ENCODE measurements at places on chromosomes 3 and 15.
A peak's percentile ranks its signal among the peaks of the same experiment; 100 is the strongest.

GRCh38 chr15:74209560-74209958 lies 7.0 kb upstream of the STRA6 start:
- DNase-seq = no peak

- DNase-seq = no peak
These were observed 12.0 kb upstream of the RTP3 start for GRCh38 chr3:46485779-46486175.

DNA sequence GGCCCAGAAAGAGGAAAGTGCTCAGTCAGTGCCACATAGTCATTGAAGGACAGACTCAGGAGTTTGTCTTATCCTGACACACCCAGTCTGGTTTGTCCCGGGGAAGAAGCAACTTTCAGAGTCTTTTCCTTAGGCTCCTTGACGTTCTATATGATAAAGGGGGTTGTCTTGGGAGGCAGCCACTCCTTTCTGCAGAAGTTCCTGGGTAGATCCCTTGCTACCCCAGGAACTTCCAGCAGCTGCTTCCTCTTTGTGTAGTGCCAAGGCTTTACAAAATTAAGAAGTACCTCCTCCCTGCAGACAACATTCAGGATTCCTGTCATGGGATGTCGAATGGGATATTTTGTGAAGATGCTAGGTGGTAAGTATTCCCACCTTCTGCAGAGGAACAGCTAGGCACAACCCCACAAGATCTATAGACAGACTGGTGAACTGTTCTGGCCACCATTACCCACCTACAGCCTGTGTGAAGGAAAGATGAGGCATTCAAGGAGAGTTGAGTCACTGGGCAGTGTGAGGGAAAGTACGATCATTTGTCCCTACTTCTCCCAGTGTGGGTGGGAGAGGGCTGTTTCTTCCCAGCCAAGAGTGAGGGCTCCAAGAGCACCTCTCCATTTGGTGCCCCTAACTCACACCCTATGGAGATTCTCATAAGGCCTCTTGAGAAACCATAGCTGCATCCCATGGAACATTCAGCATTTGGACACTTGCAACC lies 11.3 kb downstream of the TMEM266 start:
- no peak for DNase-seq

DNA sequence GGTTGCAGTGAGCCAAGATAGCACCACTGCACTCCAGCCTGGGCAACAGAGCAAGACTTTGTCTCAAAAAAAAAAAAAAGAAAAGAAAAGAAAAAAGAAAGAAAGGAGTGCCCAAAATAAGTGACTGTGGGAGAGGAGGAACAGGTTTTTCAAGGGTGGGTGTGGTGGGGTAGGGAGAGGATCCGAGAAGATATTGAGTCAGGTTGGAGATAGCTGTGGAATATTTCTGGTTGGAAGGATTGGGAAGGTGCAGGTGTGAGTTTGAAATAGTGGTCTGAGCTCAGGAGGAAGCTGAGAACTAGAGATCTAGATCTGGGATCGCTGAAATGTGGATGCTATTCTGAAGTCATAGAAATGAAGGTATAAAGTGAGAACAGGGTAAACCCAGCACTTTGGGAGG lies 7.8 kb downstream of the SCAMP2 start:
- no peak for DNase-seq

DNA sequence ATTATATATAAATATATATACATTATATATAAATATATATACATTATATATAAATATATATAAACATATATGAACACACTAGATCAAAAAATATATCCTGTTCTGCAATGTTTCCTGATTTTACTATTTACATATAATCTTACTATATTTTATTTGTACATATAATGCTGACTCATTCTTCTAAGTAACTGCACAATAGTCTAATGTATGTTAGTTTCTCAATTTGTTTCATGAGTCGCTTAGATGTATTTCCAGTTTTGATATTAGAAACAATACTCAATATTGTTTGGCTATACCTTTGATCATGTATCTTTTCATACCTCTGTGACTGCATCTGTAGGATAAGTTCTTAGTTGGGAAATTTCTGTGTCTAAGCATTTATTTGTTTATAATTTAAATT lies 669.9 kb upstream of the CCDC54 start:
- no peak for DNase-seq

DNA sequence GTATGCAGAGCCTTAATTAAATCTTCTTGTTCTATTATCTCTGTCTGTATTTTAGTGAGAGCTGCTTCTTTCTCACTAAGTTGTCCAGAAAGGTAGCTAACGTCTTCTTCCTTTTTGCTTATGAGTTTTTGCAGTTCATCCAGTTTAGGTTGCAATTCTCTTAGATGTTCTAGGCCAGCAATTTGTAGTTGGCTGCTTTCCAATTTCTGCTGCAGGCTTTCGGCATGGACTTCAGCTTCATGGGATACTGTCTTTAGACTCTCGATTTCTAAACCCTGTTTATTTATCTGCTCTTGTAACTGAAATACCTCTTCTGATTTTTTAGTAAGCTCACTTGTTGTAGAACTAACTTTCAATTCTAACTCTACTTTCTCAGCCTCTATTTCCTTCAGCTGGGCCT lies 35.5 kb upstream of the HCLS1 start:
- DNase-seq = no peak

DNA sequence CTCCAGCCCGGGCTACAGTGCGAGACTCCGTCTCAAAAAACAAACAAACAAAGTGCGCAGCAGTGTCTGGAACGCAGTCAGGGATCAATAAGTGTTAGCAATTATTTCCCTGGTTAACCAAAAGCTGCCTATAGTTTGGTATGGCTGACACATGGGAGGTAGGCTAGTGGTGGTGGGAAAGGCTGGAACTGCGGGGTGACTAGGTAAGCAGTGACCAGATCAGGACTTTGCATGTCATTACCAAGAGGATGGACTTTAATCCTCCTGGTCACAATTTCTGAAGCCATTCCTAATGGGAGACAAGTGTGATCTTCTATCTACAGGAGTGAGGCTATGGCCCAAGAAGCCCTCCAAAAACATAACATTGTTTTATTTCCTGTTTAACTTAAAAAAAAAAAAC lies 47.8 kb downstream of the SLC30A4 start:
- DNase-seq = no peak

DNA sequence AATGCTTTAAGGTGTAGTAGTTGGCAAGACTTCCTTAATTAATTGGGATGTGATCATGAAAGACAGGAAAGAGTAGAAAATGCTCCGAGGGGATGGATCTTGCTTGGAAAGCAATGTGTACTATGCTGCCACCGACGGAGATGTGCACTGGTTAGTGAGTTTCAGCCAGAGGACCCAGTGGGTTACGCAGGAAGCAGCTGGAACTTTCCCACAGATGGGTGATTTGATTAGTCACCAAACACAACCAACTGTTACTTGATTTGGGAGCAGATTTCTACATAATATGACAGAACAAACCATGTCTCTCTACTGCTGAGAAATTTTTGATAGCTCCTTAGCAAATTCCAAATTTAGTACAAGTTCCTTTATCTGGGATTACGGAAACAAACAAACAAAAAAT lies 245.4 kb upstream of the MCTP2 start:
- no peak for DNase-seq

DNA sequence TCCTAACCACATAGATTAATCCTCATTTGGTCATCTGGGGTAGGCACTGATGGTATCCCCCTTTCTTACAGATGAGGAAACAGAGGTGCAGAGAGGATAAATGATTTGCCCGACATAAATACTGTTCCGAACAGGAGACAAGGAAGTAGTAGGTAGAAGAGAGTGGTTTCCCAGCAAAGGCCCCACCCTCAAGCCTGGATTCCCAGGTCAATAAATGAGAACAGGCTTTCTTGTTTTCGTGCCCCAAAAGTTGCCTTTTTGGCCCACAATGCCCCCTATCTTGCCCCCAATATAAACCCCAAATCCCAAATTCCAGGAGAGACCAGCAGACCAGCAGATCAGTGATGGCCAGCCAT lies 125.5 kb upstream of the PRR20G start:
- no peak for DNase-seq

GRCh38 chr15:75416584-75416983 lies 34.9 kb downstream of the SIN3A start:
- DNase-seq = no peak

GRCh38 chr15:60006203-60006862 lies 2.2 kb downstream of the FOXB1 start:
- DNase-seq = no peak

DNA sequence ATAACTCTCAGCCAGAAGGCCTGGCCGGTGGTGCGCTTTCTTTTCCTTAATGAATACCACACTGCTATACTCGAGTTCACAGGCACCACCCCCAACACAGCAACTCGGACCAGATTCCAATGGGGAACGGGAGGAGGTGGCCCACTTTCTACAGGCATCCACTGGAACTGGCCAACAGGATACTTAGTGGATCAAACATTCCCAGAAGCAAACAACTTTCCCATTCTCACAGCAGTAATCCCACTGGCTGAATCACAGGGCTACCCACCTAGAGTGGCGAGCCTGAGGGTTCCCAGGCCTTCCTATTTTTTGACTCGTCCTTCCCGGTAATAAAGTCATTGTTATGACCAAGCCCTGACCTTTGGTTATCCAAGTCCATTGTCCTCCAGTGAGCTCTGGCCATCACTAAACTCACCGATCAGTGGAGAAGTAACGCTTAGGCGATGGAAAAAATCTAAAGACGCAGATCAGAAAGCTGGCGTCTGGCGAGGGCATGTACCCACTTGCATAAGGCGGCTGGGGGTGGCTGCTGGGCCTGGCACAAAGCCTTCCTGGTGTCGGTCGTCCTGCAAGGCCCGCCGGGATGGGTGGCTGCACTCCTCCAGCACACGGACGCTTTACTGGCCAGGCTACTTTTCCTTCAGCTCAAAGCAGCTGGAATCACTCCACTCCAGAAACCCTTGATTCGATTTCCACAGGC lies 1.2 kb downstream of the EOGT start:
- no peak for DNase-seq

DNA sequence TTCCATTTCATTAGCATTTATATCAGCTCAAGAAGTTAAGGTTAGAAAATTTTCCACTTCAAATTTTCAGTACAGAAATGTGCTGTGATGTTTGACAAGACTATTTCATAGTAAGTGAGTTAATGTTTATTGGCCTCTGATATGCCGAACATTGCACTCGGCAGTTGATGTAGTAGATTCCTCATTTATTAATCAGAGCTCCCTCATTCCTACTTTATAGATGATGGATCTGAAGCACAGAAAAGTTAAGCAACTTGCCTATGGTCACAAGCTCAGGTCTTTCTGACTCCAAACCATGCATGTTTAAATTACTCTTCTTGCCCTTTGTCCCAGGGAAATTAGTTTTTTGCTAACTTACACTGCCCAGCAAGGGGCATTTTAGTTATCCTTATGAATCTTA lies 92.0 kb downstream of the ATG7 start:
- no peak for DNase-seq

DNA sequence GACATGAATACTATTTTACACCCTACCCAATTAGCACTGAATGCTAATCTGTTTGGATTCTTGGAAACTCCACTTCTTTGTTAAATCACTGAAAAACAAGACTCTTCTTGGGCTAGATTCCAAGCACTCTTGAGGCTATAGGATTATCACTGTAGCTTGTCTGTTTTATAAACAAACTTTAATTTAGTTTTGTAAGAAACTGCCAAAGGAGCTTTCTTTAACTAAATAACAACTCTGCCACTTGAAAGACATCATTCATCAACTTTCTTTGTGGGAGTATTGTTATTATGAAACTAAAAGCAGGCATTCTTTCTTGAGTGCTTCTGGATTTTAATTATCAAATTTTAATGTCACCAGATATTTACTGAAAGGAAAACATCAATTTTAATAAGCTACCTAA lies 24.1 kb downstream of the CBLB start:
- DNase-seq = no peak

- DNase-seq = peak; percentile 56
These were observed 27.5 kb downstream of the MASP1 start for GRCh38 chr3:187264021-187264420.

- no peak for DNase-seq
These were observed 82.0 kb upstream of the DAZL start for GRCh38 chr3:16687221-16687620.

GRCh38 chr15:73328149-73328820 lies 40.5 kb downstream of the HCN4 start:
- no peak for DNase-seq

DNA sequence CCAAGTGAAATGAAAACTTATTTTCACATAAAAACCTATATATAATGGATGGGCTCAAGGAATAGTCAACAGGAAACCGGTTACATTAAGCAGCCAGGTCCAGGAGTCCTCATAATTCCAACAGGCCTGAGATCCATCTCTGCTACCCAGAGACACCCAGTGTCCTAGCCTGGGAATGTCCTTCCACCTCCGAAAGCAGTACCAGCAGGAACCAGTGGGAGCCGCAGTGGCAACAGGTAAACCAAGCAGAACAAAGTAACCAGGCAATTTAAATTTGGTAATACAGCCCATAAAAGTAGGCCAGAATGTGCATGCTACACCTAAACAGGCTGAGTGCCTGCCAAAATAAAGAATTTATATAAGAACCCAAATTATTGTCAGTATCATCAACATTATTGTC lies 195.6 kb downstream of the ZBBX start:
- no peak for DNase-seq

- peak; percentile 26 for DNase-seq
These were observed 96.5 kb upstream of the MYO5C start for GRCh38 chr15:52392008-52392687.

DNA sequence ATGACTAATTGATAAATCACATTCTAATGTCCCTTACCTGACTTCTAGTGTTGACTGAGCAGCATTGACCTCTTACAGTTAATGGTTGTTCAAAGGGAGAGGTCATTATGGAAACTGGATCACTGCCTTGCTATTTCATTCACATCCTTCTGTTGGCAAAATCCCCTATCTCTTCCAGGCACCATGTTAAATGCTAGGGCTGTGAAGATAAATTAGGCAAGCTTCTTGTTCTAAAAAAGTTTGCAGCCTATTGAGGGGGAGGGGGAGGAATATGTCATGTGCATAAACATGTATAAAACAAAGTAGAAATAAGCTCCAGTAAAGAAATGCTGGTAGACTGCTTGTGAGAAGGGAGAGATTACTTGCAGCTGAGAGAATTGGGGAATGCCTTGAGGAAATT lies 84.8 kb upstream of the MLF1 start:
- no peak for DNase-seq

DNA sequence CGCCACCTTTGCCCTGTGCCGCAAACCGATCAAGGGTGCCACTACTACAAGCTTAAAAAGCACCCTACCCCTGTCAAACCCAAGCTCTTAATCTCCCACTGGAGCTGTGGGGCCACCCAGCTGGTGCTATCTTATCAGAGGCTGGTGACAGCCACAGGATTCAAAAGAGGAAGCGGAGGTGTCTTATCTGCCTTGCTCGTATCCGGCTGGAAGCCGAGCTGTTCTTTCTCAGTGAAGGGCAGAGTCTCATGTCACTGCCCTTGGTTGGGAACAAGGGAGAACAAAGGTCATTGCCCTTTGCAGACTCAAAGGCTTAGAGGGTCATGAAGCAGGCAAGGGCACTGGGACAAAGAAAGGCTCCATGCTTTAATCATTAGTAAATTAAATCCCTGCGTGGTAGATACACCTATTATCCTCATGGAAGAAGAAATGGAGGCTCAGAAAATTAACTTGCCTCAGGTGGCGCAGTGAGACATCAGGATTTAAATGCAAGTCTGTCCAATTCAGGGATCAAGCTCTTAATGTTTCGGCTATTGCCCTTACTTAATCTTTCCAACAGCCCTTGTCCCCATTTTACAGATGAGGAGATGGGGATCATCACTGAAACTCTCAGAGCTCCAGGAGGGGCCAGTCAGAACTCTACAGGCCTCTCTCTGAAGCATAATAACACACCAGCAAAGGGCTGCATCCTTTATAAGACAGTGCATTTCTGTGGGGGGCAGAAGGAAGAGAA lies 360.0 kb upstream of the PROK2 start:
- DNase-seq = no peak

GRCh38 chr3:193905541-193906396 lies 230.2 kb upstream of the HES1 start:
- DNase-seq = no peak

Measured in AG04449 (cell line).